Breast epithelium (tissue), 4 donors: ENCODE measurements at places on chromosomes 5 and 9. TPM values are rescaled to one million over a fixed set of nuclear protein-coding genes. Genes with fewer than 3 reads are reported as not detected.

The TOR1B gene
- 22.6 TPM for total RNA-seq

The DCTN3 gene
- total RNA-seq = 114 TPM

The PCDHGA2 gene
- total RNA-seq = 6.2 TPM

The MYMK gene
- total RNA-seq = not detected

The OTP gene
- total RNA-seq = 0.15 TPM

The PRR16 gene
- total RNA-seq = 9.6 TPM

The DBN1 gene
- total RNA-seq = 94.6 TPM

The IRGM gene
- 0.66 TPM for total RNA-seq

The PDE4D gene
- total RNA-seq = 37.4 TPM

The SLC1A3 gene
- 29.8 TPM for total RNA-seq

The PRRX2 gene
- total RNA-seq = 4.4 TPM

The GLRA1 gene
- total RNA-seq = not detected

The GPR151 gene
- total RNA-seq = not detected

The CAPSL gene
- total RNA-seq = not detected

GRCh38 chr5:31531543-31531887 is 378 bp downstream of the DROSHA start:
- H3K36me3 ChIP-seq = peaks cover 7% of the 10 kb centered on the region
- H3K4me3 ChIP-seq = peak overlapping the region; percentile 66
- DNase-seq = no peak
- H3K27me3 ChIP-seq = no peaks in the 10 kb centered on the region
- no peaks in the 10 kb centered on the region for H3K4me1 ChIP-seq
- peak overlapping the region; percentile 74 for H3K27ac ChIP-seq

DNA sequence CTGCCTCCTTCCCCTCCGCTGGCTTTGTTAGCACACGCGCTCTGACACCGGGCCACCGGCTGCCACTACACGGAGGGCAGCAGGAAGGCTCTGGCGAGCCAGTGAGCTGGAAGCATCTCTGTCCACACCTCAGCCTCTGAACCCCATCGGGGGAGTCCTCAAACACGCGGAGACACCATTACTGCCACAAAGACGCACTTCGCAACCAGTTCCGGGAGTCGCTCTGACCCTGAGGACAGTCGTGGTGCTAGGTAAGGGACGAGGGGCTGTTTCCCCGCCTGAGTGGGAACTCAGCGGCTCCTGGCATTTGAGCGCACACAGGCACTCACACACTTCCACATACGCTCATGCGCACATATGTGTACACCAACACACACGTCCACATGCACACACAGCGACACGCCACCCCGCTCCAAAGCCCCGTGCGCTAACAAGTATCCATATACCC is 160.0 kb downstream of the C9orf152 start:
- H3K36me3 ChIP-seq = no peaks in the 10 kb centered on the region
- peak overlapping the region; percentile 87 for H3K27ac ChIP-seq
- H3K4me3 ChIP-seq = peak overlapping the region; percentile 71

DNA sequence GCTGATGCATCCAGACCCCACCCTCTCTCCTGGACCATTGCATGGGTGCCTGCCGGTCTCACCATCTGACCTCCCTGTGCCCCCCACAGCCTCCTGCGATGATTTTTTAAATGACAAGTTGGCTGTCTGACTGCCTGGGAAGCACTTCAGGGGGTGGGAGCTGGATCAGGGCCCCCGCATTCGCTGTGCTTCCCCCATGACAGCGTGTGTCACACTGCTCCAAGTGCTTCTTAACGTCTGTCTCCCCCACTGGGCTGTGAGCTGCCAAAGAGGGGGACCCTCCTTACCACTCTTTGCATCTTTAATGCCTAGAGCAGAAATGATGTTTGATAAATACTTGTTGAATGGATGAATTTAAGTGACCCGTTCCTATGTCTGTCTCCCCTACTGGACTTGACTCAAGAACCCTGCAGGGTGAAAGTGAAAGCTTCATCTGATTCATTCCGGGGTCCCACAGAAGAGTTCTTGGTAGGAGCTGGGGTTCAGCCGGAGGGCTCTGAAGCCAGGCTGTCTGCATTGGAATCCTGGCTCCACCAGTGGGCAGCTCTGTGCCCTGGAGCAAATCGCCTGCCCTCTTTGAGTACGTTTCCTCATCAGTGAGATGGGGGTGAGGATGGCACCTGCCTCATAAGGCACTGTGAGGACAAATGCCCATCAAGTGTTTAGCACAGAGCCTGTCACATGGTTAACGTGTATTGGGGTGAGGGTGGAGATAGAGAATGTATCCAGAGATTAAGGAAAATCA is 7.6 kb upstream of the EGR1 start:
- H3K4me3 ChIP-seq = no peak overlapping the region
- peaks cover 6% of the 10 kb centered on the region for H3K4me1 ChIP-seq
- no peaks in the 10 kb centered on the region for H3K36me3 ChIP-seq
- no peak overlapping the region for H3K27ac ChIP-seq

DNA sequence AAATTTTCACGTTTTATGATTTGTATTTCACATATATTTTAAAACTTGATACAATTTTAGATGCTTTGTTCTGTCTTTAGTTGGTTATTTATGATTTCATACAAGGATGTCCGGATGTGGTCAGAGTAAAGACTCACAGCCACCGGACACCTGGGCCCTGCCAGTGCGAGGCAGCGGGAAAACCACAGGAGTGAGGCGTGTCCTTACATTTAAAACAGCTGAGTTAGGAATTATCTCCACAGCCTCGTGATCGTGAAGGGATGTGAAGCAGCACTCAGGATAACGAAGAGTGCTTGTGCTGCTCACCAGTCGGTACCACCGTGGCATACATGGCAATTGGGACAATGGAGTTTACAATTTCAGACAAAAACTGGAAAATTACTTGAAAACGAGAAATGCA is 14.0 kb downstream of the SNX18 start:
- no peaks in the 10 kb centered on the region for H3K36me3 ChIP-seq
- DNase-seq = no peak
- H3K4me3 ChIP-seq = no peak overlapping the region

GRCh38 chr5:126052791-126053190 is 370.4 kb upstream of the GRAMD2B start:
- no peak overlapping the region for H3K27ac ChIP-seq
- no peaks in the 10 kb centered on the region for H3K4me1 ChIP-seq
- no peak overlapping the region for H3K4me3 ChIP-seq

GRCh38 chr9:121692606-121693387 is 41.4 kb downstream of the DAB2IP start:
- H3K36me3 ChIP-seq = no peaks in the 10 kb centered on the region
- peak overlapping the region; percentile 45 for H3K27ac ChIP-seq
- no peak for DNase-seq
- H3K4me3 ChIP-seq = no peak overlapping the region

- H3K4me1 ChIP-seq = no peaks in the 10 kb centered on the region
- no peaks in the 10 kb centered on the region for H3K36me3 ChIP-seq
- DNase-seq = no peak
- no peaks in the 10 kb centered on the region for H3K27me3 ChIP-seq
Measured at GRCh38 chr5:172988276-172988675, 4.7 kb downstream of the ATP6V0E1 start.

- H3K36me3 ChIP-seq = no peaks in the 10 kb centered on the region
- no peak overlapping the region for H3K27ac ChIP-seq
- DNase-seq = no peak
- H3K4me1 ChIP-seq = no peaks in the 10 kb centered on the region
- H3K27me3 ChIP-seq = no peaks in the 10 kb centered on the region
Measured at GRCh38 chr9:96581786-96582185, 37.9 kb downstream of the CDC14B start.

- H3K4me1 ChIP-seq = no peaks in the 10 kb centered on the region
- H3K36me3 ChIP-seq = no peaks in the 10 kb centered on the region
- peak within 1 kb of the TSS; percentile 66 for H3K27ac ChIP-seq
Measured at GRCh38 chr5:120463991-120464626, at the start of gene PRR16. PRR16 (plus strand) TSS chr5:120464300.

DNA sequence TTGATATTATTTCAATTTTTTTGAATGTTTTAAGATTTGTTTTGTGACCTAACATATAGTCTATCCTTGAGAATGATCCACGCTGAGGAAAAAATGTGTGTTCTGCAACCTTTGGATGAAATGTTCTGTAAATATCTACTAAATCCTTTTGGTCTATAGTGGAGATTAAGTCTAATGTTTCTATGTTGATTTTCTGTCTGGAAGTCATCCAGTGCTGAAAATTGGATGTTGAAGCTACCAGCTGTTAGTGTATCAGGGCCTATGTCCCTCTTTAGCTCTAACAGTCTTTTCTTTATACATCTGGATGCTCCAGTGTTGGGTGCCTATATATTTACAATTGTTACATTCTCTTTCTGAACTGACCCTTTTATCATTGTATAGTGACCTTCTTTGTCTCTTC is 422.3 kb downstream of the TMEM232 start:
- DNase-seq = no peak
- no peaks in the 10 kb centered on the region for H3K4me1 ChIP-seq
- H3K36me3 ChIP-seq = no peaks in the 10 kb centered on the region
- no peak overlapping the region for H3K4me3 ChIP-seq
- no peaks in the 10 kb centered on the region for H3K27me3 ChIP-seq

DNA sequence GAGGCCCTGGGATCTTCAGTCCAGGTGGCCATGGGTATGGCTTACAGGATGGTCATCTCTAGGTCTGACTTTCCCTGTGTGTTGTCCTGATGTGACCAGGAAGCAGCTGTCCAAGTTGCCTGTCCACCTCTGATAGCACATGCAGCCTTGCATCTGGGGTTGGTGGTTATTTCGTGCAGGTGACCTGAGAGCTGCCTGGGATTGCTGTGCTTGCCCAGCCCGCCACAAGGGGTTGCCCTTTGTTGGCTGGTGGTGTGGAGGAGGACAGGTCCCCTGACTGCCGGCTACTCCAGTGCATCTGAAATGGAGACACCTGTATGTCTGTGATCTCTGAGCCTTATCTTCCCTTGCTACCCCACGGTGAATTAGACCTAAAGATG is 212.6 kb downstream of the ARHGAP26 start:
- no peak overlapping the region for H3K4me3 ChIP-seq
- H3K27me3 ChIP-seq = no peaks in the 10 kb centered on the region
- H3K4me1 ChIP-seq = peaks cover 11% of the 10 kb centered on the region
- no peak for DNase-seq
- H3K36me3 ChIP-seq = no peaks in the 10 kb centered on the region
- peak overlapping the region; percentile 65 for H3K27ac ChIP-seq

GRCh38 chr9:21434202-21435014 is 5.8 kb upstream of the IFNA1 start:
- H3K4me1 ChIP-seq = no peaks in the 10 kb centered on the region
- H3K4me3 ChIP-seq = no peak overlapping the region
- peak; percentile 20 for DNase-seq
- no peaks in the 10 kb centered on the region for H3K36me3 ChIP-seq
- no peak overlapping the region for H3K27ac ChIP-seq
- no peaks in the 10 kb centered on the region for H3K27me3 ChIP-seq

- no peaks in the 10 kb centered on the region for H3K27me3 ChIP-seq
- DNase-seq = no peak
- no peak overlapping the region for H3K4me3 ChIP-seq
- no peak overlapping the region for H3K27ac ChIP-seq
- H3K4me1 ChIP-seq = no peaks in the 10 kb centered on the region
Measured at GRCh38 chr9:127500862-127501261, 49.6 kb downstream of the LRSAM1 start.

GRCh38 chr5:106454651-106455415 is 1215.9 kb downstream of the EFNA5 start:
- H3K36me3 ChIP-seq = no peaks in the 10 kb centered on the region
- H3K4me3 ChIP-seq = no peak overlapping the region
- DNase-seq = no peak
- no peaks in the 10 kb centered on the region for H3K27me3 ChIP-seq
- no peaks in the 10 kb centered on the region for H3K4me1 ChIP-seq

DNA sequence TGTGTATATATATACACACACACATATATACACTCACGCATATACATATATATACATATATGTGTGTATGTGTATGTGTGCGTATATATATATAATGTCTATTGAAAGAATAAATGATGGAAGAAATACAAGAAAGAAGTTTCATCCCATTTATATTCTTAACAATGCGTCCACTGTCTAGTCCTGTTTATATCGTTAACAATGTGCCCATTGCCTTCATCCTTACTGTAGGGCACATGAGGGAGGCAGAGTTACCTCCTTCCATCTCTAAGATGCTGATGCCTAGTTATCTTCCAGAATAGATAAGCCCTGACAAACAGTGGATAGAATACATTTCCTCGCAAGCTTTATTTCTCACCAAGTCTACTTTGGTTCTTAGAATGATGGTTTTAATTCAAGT is 389.8 kb upstream of the SEMA6A start:
- H3K27me3 ChIP-seq = no peaks in the 10 kb centered on the region
- no peak overlapping the region for H3K27ac ChIP-seq
- H3K4me1 ChIP-seq = no peaks in the 10 kb centered on the region
- DNase-seq = no peak
- H3K4me3 ChIP-seq = no peak overlapping the region
